ENCODE measurements at places on chromosomes 4 and X. TPM values are rescaled to one million over a fixed set of nuclear protein-coding genes. Genes with fewer than 3 reads are reported as not detected.
A peak's percentile ranks its signal among the peaks of the same experiment; 100 is the strongest.

- peak; percentile 47 for DNase-seq
Observed at GRCh38 chr4:8439914-8440491, 520 bp downstream of the ACOX3 start.

- DNase-seq: no peak
Observed at GRCh38 chr4:22348410-22348809, 167.5 kb downstream of the ADGRA3 start.

GRCh38 chrX:27987862-27988646 is 6.8 kb upstream of the DCAF8L1 start:
- DNase-seq: no peak

GRCh38 chrX:47539860-47540259 is 21.1 kb upstream of the ARAF start:
- DNase-seq: no peak

DNA sequence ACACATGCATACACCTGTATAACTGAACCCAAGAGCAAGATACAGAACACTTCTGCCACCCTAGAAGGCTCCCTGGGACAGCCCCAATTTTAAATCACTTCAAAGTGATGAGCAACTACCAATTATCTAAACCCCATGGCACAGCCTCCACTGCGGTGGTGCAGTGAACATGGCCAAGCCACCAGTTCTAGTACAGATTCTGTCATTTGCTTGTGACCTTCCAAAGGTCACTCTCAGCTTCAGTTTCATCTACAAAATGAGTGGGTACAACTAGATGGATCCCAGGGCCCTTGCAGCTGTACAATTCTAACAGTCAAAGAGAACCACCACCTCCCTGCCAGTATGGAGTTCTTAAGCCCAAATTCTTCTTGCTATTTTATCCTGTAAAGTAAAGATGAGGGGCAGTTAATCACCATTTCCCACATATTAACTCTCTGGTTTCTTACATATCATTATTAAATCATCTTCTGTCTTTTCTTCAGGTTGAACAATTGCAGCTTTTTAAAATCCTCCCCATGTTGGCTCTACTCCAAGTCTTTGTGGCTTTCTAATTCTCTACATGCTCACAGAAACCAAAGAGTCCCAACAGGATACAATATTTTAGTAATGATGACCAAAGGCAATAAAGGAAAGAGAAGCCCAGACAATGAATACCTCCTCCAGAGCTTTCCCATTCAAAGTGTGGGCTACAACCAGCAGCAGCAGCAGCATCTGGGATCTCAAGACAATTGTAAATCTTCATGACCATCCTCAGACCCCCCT is 39.0 kb upstream of the GPM6B start:
- no peak for DNase-seq

GRCh38 chrX:104728456-104728855 is 162.5 kb downstream of the IL1RAPL2 start:
- DNase-seq: no peak

DNA sequence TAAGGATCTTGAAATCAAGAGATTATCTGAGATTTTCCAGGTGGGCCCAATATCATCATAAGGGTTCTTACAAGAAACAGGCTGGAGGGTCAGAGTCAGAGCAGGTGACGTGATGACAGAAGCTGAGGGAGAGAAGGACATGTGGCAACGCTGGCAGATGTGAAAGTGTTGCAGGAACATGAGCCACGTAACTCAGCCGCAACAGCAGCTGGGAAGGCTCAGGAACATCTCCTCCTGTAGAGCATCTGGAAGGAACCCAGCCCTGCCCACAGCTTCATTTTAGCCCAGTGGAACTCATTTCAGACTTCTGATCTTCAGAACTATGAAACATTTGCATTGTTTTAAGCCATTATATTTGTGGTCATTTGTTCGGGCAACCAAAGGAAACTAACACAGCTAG is 156.3 kb upstream of the VEGFC start:
- no peak for DNase-seq

DNA sequence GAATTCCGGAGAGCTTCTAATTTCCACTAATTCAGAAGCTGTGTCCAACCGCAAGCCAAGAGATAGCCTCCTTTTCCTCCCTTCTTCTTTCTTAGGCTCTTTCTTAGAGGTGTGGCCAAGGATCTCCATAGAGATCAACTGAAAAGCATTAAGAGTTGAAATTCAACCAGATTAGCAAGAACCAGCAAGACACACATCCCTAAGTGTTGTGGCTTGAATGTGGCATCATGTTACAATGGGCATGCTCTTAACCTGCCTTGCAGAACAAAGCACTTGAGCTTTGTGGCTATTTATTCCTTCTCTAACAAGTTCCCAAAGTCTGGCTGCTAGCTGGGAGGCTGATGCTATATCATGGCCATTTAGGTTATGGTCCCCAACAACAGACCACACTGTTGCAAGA is 10.4 kb downstream of the ANOS1 start:
- no peak for DNase-seq

DNA sequence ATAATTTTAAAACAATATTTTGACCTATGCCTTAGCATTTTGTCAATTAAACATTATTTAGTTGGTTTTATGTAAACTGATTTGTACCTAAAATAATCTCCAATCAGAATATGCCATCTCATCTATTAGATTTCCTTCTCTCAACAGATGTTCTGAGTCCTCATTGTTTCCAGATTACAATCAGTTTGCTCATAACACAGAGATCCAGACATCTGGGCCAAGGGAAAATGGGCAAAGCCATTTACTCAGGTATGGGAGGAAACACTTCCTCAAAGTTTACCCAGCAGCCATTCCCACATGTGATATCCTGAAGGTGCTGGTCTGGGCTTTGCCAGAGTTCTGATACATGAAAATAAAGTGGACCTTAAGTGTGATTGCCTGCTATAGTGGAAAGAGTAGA is 217.9 kb upstream of the GPC4 start:
- DNase-seq: no peak

GRCh38 chrX:96703816-96704215 is 19.2 kb downstream of the DIAPH2 start:
- no peak for DNase-seq

DNA sequence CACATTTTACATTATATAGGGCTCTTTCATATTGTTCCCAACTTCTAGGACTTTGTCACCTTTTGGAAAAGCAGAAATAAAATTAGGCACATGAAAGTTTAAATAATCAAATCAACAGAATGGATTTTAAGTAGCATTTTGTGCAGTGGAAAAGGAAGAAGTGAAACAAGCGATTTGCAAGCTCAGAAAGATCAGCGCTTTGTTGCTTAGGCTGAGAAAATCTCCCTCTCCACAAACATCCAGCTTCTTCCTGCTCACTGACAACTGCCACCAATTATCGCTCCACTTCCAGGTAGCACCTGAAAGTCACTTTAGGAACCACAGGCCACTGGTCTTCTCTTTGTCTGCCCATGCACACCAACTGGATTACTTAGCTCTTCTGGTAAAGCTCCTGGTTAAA is 2.0 kb upstream of the PDK3 start:
- DNase-seq: no peak

DNA sequence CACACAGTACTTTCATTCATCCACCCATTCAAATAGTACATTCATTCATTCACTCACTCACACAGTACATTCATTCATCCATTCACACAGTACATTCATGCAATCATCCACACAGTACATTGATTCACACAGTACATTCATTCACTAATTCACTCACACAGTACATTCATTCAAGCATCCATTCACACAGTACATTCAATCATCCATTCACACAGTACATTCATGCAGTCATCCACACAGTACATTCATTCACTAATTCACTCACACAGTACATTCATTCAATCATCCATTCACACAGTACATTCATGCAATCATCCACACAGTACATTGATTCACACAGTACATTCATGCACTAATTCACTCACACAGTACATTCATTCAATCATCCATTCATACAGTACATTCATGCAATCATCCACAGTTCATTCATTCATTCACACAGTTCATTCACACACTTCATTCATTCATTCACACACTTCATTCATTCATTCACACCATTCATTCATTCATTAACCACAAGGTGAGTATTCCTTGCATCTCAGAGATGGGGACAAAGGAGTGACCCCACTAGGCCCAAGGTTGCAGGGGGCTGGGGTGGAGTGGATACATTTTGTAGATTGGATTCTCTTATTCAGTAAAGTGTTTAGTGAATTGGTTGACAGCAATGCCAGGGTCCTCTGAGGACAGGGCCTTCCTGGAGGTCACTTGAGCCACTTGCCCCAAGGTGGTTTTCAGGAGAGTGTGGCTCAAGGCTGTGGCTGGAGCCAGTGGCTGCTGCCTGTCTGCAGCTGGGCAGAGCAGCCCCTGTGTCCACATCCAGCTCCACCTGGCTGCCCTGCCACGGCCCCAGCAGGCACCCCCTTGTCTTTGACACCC is 4.3 kb upstream of the SPON2 start:
- no peak for DNase-seq

DNA sequence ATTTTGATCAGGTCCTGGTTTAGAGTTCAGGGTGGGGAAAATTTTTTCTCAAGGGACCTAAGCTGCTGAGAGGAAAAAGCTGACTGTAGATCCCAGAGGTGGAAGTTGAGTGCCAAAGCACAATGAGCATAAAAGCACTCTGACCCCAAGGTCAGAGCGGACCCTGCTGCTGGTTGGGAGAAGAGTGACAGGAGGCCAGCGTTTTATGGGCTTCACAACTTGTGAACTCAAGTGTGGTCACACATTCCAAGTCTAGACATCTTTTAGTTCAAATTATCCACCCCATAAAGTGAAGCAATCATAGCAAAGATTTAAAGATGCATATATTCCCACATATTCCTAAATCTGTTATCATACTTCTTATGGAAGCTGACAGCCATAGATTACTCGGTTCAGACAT is 220.3 kb downstream of the CHIC2 start:
- no peak for DNase-seq

GRCh38 chr4:8276358-8277240 is 7.0 kb downstream of the HTRA3 start:
- no peak for DNase-seq

DNA sequence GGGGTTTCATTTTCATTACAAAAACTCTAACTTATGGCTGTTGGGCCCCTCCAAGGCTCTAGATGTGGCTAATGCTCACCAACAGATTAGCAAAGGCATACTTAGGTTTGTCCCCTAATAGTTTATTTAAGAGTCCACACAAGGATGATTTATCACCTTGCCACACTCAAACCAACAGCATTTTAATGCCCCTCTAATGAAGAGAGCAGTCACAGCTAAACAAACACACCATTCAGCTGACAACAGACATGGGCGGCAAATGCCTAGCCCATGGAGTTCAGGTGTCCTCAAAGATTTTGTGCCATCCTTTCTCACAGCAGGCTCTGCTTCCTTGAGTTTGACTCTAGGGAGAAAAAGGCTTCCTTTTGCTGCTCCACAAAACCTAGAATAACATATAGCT is 61.8 kb upstream of the CITED1 start:
- no peak for DNase-seq

DNA sequence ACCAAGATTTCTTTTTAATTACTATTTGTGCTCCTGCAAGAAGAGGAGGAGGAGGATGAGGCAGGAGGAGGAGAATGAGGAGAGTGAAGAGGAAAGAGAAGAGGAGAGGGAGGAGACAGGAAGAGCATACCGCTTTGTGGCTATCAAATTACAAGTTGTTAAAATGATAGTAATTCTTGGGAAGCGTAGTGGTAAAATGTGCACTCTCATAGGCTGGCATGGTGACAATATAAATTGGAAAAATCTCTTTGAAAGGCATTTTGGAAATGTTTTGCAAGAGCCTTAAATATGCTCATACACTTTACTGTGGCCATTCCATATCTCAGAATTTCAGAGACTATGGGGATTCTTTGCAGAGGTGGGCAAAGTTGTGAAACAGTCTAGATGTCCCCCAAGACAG is 53.2 kb downstream of the MXRA5 start:
- DNase-seq: no peak

- DNase-seq: no peak
Observed at GRCh38 chr4:133275246-133275645, 126.2 kb downstream of the PCDH10 start.

GRCh38 chr4:26826721-26827120 is 33.9 kb upstream of the STIM2 start:
- no peak for DNase-seq

- no peak for DNase-seq
Observed at GRCh38 chr4:83189631-83190136, 75.2 kb upstream of the PLAC8 start.

GRCh38 chrX:38999967-39000745 is 198.9 kb downstream of the MID1IP1 start:
- no peak for DNase-seq

- no peak for DNase-seq
Observed at GRCh38 chrX:97806238-97806637, 922.5 kb downstream of the RPA4 start.

- no peak for DNase-seq
Observed at GRCh38 chrX:103220511-103221323, 5.8 kb downstream of the BEX4 start.

DNA sequence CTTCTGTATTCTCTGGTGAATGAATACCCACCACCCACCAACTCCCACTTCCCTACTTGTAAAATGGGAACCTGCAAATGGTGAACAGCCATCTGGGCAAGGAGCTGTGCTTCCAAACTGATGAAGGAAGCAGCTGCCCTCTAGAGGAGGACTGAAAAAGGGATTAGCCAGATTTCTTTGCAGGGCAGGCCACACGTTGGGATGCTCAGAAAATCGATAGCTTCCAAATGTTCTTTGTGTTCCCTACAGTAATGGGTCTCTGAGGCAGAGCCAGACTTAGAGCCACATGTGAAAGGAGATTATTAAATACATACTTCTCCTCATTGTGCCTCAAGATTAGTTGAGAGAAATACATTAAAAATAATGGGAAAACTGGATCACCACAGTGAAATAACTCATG is 39.3 kb upstream of the LPAR4 start:
- DNase-seq: no peak

GRCh38 chr4:173448608-173449379 is 49.9 kb upstream of the SCRG1 start:
- no peak for DNase-seq

DNA sequence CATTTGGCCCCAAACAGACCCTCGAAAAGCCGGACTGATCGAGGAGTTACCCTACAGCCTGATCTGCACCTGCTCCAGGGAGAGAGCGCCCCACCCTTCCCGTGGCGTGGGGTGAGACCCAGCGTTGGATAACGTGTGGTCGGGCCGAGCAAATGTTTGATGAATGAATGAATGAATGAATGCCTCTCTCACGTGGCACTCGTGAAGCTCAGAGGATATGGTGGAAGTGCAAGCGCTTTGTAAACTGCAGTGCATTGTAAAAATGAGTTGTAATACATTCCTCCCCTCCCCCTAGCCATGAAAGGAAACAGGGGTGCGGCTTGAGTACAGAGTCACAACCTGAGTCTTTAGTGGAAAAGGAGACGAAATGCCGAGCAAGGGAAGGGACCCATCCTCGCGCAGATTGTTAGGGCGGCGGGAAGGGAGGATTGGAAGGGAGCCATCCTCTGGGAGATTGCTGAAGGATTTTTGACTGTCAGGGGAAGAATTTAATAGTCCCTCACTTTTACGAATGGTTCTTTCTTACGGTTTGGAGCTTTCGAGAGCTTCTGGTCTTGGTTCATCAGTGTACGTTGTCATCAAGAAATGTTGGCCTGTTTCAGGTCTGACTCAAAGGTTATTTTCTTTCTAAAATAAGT is 772 bp upstream of the FBXW7 start:
- DNase-seq: no peak

The ZNF674 gene
- 6.8 TPM for polyA plus RNA-seq

The HMX1 gene
- polyA plus RNA-seq: 0.09 TPM

The NWD2 gene
- 0.09 TPM for polyA plus RNA-seq

The FRAS1 gene
- 68.1 TPM for polyA plus RNA-seq

The GSX2 gene
- not detected for polyA plus RNA-seq

The FHDC1 gene
- polyA plus RNA-seq: 4.2 TPM

The NR3C2 gene
- 15.2 TPM for polyA plus RNA-seq

The H2BW2 gene
- 0.78 TPM for polyA plus RNA-seq

Data from left renal pelvis (tissue), 4 donors.